ENCODE measurements at places on chromosomes 13 and 19. TPM values are rescaled to one million over a fixed set of nuclear protein-coding genes. Genes with fewer than 3 reads are reported as not detected.

DNA sequence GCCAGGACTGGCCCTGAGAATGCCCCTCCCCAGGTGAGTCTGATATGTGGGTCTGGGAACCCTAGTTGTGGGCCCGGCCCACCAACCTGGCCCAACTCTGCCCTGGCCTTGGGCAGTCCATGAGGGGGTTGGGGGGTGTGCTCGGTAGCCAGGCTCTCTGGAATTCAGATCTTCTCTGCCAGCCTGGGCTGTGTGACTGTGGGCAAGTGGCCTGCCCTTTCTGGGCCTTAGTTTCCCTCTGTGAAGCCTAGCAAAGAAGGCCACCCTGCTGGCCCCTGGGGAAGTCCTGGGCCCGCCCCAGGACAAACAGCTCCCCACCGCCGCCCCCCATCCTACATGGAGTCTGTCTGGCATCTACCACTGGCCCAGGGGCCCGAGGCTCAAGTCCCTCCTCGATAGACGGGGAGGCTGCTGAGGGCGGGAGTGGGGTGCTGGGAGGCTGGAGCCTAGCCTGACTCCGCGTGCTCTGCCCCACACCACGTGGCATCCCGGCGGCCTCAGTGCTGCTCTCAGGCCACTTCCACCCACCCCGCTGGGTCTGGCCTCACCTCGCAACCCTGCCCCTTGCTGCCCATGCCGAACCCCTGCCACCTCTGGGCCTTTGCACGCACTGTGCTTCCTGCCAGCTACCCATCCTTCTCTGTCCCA, 8.3 kb upstream of the TBXA2R start:
- DNase-seq, result no peak

DNA sequence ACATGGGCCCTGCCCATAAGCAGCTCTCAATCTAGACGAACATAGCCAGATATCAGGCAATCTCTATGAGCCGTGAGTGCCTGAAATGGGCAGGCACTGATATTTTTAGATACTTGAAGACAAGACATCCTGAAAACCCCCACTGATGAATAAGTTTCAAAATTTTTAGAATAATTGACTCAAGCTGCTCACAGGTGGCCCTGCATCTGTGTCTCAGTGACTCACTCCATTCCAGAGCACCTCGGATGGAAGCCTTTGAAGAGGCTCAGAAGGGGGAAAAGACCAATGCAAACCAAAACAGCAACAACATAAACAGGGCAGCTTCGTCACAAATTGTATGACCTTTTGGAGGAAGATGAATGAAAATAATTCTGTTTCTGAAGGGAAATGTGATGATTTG, 42.8 kb upstream of the SLC46A3 start:
- no peak for DNase-seq

GRCh38 chr13:30681843-30682242, 53.5 kb upstream of the ALOX5AP start:
- DNase-seq, result no peak

GRCh38 chr19:38321646-38322196, 2.1 kb downstream of the KCNK6 start:
- no peak for DNase-seq

DNA sequence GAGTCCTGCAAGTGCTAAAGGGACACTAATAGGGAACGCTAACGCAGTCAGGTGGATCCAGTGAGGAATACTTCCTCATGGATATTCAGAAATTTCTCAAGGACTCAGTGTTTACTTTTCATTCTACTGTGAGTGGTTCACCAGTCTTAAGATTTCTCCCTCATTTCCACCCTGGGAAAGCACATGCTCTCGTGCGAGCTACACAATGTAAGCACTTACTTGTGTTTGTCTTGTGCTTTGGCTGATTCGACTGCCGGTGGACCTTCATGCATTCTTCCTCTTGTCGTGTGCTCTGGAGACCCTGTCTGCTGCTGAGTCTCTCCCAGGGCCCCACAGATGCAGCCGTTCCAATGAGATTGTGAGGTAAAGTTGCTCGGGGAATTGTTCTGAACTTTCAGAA, 180.1 kb downstream of the NUFIP1 start:
- no peak for DNase-seq

DNA sequence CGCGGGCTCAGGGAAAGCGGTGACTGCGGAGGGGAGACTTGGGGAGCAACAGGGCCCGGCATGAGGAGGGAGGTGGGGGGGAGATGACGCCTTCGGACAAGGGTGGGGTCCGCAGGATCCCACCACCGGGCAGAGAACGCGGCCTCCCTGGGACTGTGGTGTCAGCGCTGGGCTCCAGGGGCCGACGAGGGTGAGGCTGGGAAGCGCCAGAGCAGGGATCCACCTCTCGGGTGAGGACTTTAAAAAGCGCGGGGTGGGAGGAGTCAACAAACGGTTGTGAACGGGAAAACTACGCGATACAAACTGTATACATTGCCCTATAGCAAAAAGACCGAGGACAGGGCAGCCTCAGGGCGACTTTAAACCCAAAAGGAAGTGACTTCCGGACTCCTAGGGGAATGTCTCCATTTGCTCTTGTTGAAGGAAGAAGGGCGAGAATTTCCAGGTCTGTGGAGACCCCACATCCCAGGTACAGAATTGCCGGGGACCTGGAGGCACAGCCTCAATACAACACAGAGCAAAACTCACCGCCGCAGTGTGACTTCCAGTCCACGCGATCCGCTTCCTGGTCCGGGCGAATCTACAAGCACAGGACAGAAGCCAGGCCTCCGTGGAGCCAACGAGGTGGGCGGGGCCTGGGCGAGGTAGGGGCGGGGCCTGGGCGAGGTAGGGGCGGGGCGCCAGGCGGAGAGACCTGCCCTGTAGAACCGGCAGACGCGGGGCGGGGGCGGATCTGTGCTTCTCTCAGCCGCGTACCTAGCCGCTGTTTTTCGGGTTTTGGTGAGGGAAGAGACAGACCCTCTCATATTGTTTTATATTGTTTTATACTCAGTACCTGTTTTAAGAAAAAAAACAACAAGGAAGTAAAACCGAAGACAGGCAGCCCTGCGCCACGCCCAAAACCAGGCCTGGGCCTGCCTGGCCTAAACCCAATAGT, at the start of gene ZNF888:
TSS of gene ZNF888 (minus strand) at position 588 of the 937 bp plus-strand sequence. CDS start 5,555 bp downstream, outside the sequence.
- peak; percentile 91 for DNase-seq

GRCh38 chr13:77022341-77022740, 4.6 kb downstream of the FBXL3 start:
- no peak for DNase-seq

Gene KIR3DL1
- not detected for total RNA-seq

Gene ATP4B
- not detected for total RNA-seq

Gene NPAS1
- total RNA-seq, result 0.89 TPM

Gene ZNF737
- total RNA-seq, result 17.4 TPM

Data from sciatic nerve (tissue), 2 donors.